ENCODE measurements at places on chromosomes 3 and 15. TPM values are rescaled to one million over a fixed set of nuclear protein-coding genes. Genes with fewer than 3 reads are reported as not detected.

- no peak overlapping the region for H3K4me3 ChIP-seq
- no peaks in the 10 kb centered on the region for H3K27me3 ChIP-seq
Measured at GRCh38 chr15:48604567-48604966, 40.9 kb downstream of the FBN1 start.

DNA sequence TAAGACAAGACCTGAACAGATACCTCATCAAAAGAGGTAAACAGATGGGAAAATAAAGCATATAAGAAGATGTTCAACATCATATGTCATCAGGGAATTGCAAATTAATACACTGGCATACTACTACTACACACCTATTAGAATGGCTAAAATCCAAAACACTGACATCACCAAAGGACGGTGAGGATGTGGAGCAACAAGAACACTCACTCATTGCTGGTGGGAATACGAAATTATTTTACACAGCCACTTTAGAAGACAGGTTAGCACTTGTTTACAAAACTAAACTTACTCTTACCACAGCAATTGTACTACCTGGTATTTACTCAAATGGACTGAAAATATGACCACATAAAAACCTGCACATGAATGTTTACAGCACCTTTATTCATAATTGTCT lies 119.6 kb downstream of the GSK3B start:
- no peak overlapping the region for H3K4me3 ChIP-seq
- peaks cover 25% of the 10 kb centered on the region for H3K4me1 ChIP-seq
- no peak for DNase-seq

The ZNF620 gene
- total RNA-seq = 4.7 TPM

The CD96 gene
- 0.20 TPM for total RNA-seq

GRCh38 chr15:49320351-49320750 lies 102.7 kb upstream of the FGF7 start:
- H3K4me1 ChIP-seq = no peaks in the 10 kb centered on the region
- DNase-seq = no peak
- H3K27me3 ChIP-seq = no peaks in the 10 kb centered on the region
- no peak overlapping the region for H3K27ac ChIP-seq

DNA sequence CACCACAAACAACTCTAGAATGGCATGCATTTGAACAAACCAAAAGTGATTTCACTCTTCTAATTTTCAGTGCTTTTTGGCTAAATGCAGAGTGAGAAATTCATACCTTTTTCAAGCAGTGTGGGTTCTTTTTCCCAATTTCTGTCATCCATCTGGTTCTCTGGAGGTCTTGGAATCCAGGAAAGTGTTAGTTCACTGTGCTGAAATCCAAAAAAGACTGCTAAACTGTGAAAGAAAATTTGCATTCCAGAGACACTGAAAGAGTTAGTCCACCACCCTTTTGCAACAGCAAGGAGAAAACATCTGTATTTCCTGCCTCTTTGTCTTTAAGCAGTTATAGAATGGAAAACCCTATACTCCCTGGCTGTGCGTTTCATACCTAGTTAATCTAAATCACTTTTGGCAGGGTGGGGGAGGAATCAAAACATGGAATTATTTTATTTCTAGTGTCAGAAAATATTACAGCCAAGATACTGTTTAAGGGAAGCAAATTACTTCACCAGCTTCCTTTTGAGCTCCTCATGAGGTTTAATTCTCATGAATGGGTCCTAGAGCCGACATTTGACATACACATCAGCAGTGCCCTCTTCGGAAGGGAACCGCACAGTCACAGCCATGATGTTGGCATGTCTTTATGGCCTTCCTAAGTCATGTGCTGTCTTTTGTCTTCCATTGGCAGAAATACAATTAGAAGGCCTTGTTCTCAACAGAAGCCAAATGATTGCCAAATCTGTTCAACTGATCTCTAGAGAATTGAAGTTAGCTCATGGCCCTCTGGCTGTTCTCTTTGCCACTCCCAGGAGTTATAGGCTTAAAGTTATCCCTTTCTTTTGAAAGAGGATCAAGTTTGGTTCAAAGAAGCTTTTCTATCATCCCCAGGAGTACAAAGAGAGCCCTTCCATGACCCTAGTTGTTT lies 317.7 kb upstream of the TPRG1 start:
- no peak overlapping the region for H3K4me3 ChIP-seq
- no peaks in the 10 kb centered on the region for H3K36me3 ChIP-seq
- no peaks in the 10 kb centered on the region for H3K27me3 ChIP-seq
- DNase-seq = no peak
- no peak overlapping the region for H3K27ac ChIP-seq

The C2CD4A gene
- 0.09 TPM for total RNA-seq

DNA sequence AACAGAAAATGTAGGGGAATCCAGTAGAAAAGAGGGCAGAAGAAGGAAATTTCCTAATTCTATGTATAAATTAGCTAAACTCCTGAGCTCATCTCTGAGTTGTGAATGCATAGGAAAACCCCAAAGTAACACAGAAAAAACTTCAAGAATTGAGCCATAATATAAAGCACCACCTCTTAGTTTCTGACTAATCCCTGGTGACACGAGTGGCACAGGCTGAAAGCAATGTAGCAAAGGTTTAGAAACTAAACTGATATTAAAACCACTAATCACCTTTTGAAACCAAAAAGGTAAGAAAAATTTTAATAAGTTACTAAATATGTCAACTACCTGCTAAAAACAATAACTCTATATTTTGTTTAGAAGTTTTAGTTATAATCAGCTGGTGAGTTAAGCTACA lies 255.6 kb upstream of the NECTIN3 start:
- H3K27me3 ChIP-seq = no peaks in the 10 kb centered on the region
- H3K4me1 ChIP-seq = no peaks in the 10 kb centered on the region
- H3K27ac ChIP-seq = no peak overlapping the region
- no peaks in the 10 kb centered on the region for H3K36me3 ChIP-seq
- no peak for DNase-seq
- no peak overlapping the region for H3K4me3 ChIP-seq

GRCh38 chr3:71629289-71629688 lies 45.8 kb upstream of the FOXP1 start:
- no peak for DNase-seq
- no peaks in the 10 kb centered on the region for H3K4me1 ChIP-seq
- no peak overlapping the region for H3K27ac ChIP-seq
- no peak overlapping the region for H3K4me3 ChIP-seq
- H3K36me3 ChIP-seq = no peaks in the 10 kb centered on the region
- H3K27me3 ChIP-seq = peaks cover 45% of the 10 kb centered on the region

The CIB2 gene
- total RNA-seq = 5.8 TPM

DNA sequence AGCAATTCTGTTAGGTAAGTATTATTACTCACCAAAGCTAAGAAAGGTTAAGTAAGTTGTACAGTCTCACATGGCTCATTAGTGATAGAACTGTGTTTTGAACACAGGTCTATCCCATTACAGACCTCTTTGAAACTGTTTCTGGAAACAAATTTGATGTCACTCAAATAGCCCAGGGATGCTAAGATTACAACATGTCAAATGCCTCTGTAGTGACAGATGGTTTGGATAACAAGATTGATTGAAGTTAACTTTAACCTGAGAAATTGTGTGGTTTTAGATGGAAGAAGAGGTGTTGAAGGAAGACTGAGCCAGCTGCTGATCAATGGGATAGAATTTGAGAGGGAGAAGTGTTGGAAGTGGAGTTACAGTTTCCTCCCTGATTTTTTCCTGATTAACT lies 72.5 kb downstream of the SYN2 start:
- peaks cover 55% of the 10 kb centered on the region for H3K27me3 ChIP-seq
- no peak overlapping the region for H3K4me3 ChIP-seq
- no peaks in the 10 kb centered on the region for H3K4me1 ChIP-seq
- H3K27ac ChIP-seq = no peak overlapping the region

The CACNA2D3 gene
- 0.18 TPM for total RNA-seq

DNA sequence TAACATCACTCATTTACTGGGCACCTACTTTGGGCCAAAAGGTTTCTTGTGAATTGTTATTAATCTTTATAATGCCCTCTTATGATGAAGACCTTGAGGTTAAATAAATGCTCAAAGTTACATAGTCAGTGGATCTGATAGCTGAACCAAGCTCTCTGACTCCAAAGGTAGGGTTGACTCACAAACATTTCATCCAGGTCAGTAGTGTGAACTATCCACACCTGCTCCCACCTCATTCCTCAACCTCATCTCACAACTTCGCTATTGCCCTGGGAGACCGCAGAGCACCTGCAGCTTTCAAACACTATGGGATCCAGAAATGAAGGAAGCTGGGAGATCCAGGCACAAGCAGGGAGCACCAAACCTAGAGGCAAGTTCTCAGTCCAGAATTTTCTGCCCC lies 93.8 kb upstream of the FGF12 start:
- H3K4me3 ChIP-seq = no peak overlapping the region
- H3K27ac ChIP-seq = no peak overlapping the region
- no peaks in the 10 kb centered on the region for H3K36me3 ChIP-seq
- no peak for DNase-seq
- no peaks in the 10 kb centered on the region for H3K27me3 ChIP-seq
- peaks cover 19% of the 10 kb centered on the region for H3K4me1 ChIP-seq

DNA sequence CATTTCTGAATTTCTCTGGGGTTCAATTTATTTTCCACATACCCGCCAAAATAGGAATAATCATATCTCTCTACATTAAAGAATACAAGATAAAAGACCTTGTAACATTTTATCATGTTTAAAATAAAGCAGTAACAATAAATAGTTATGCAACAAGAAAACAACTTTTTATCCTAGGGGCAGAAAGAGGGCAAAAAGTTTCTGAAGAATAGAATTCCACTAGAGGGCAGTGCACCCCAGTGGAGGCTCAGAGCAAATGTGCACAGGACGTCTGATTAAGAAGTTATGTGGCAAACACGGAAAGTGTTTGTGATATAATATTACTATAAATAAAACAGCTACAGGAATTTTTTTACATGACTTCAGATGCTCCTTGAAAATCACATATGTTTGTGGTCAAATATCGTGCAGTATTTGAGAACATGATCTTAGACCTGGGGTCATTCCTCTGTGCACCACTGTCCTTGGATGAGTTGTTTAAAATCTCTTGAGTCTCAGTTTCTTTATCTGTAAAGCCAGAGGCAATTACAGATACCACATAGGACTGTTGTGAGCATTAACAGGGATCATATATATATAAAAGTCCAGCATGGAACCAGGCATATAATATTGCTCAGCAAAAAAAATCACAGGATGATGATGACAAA lies 13.2 kb upstream of the PIK3R4 start:
- H3K27me3 ChIP-seq = no peaks in the 10 kb centered on the region
- no peak overlapping the region for H3K4me3 ChIP-seq
- H3K4me1 ChIP-seq = peaks cover 31% of the 10 kb centered on the region
- H3K36me3 ChIP-seq = no peaks in the 10 kb centered on the region

DNA sequence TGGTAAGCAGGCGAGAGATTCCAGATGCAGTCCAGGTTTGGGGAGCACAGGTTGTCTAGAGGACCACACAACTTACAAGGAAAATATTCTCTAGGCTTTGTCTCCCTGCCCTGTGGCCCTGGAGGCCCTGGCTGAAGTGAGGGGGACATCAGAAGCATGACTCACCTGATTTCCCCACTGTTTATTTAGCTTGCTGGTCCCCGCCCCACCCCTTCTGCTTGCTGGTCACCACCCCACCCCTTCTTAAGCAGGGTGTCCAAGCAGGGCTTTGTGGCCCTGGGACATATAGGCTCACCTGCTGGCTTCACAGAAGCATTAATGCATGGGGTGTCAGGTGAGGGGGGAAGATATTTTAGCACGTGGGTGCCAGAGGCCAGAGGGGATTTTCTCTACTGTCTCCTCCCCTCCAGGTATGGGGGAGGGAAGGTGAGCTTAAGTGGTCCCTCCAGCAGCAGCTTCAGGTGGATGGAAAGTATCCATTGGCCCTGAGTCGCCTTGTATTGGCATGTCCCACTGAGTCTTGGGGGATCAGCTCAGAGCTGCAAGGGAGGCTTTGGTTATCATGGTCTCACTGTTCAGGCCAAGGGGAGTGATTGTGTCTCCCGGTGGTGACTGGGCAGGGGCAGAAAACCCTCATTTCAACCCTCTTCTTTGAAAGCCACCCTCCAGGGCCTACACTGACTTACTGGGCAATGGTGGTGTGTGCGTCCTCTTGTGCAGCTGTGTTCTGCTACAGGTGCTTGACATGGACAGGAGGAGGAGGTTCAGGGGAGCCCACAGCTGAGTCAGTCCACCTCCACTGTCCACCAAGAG lies 49.8 kb downstream of the GASK1A start:
- H3K4me3 ChIP-seq = no peak overlapping the region
- DNase-seq = peak; percentile 64
- H3K27me3 ChIP-seq = no peaks in the 10 kb centered on the region
- peaks cover 45% of the 10 kb centered on the region for H3K4me1 ChIP-seq
- no peaks in the 10 kb centered on the region for H3K36me3 ChIP-seq
- H3K27ac ChIP-seq = peak overlapping the region; percentile 44

The SPATA12 gene
- 0.57 TPM for total RNA-seq

DNA sequence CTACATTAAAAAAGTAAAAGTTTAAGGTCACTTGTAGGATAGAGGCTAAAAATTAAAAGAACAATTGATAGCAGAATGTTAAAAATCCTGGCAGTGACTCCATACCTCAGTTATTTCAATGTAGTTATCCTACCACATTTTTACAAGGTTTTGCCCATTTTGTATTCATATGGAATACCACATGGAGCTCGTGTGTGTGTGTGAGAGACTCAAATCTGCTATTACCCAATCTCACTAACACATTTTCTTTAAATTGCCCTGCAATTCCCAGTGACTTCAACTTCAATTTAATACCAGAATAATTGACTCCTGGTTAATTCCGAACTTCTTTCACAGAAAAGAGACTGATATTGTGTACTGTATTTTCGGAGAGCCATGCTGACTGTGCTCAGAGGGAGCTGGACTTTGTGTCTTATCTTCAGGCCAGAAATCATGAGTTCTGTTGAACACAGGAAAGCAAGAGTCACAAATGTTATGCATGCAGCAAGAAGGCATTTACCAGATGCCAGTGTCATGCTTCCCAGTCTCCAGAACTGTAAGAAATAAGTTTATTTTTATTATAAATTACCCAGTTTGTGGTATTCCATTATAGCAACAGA lies 529.0 kb upstream of the NECTIN3 start:
- no peaks in the 10 kb centered on the region for H3K27me3 ChIP-seq
- DNase-seq = no peak
- H3K4me3 ChIP-seq = no peak overlapping the region
- H3K4me1 ChIP-seq = no peaks in the 10 kb centered on the region
- H3K36me3 ChIP-seq = no peaks in the 10 kb centered on the region
- H3K27ac ChIP-seq = no peak overlapping the region

The ACTC1 gene
- not detected for total RNA-seq

The ASB7 gene
- total RNA-seq = 19.0 TPM

- H3K27me3 ChIP-seq = peaks cover 4% of the 10 kb centered on the region
- no peak overlapping the region for H3K27ac ChIP-seq
- no peak for DNase-seq
- no peaks in the 10 kb centered on the region for H3K4me1 ChIP-seq
- H3K4me3 ChIP-seq = no peak overlapping the region
- no peaks in the 10 kb centered on the region for H3K36me3 ChIP-seq
Measured at GRCh38 chr15:62279041-62279440, 114.0 kb upstream of the C2CD4B start.

DNA sequence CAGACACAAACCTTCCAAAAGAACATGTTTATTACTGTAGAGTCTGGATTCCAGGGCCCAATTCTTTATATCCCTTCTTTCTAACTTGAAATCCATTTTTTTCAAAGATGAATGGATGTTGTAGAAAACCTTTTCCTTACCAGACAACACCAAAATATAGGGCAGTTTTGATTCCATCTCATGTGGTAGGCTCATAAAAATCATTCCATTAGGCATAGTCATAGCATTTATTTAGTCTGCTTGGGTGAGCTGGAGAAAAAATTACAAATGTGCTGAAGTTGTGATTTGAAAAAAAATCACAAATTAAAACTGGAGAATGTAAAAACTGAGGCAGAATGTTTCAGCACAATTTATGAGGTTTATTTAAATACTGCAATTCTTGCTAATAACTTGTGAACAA lies 199.3 kb upstream of the TBC1D5 start:
- no peak overlapping the region for H3K4me3 ChIP-seq
- peaks cover 7% of the 10 kb centered on the region for H3K4me1 ChIP-seq
- no peaks in the 10 kb centered on the region for H3K36me3 ChIP-seq
- no peaks in the 10 kb centered on the region for H3K27me3 ChIP-seq
- H3K27ac ChIP-seq = no peak overlapping the region
- DNase-seq = no peak

The ITIH1 gene
- not detected for total RNA-seq
